ENCODE measurements at places on chromosomes 6 and 20.

GRCh38 chr6:168416531-168416930, 24.5 kb upstream of the SMOC2 start:
- DNase-seq, result no peak

GRCh38 chr6:17835784-17836183, 129.1 kb upstream of the NUP153 start:
- DNase-seq, result no peak

DNA sequence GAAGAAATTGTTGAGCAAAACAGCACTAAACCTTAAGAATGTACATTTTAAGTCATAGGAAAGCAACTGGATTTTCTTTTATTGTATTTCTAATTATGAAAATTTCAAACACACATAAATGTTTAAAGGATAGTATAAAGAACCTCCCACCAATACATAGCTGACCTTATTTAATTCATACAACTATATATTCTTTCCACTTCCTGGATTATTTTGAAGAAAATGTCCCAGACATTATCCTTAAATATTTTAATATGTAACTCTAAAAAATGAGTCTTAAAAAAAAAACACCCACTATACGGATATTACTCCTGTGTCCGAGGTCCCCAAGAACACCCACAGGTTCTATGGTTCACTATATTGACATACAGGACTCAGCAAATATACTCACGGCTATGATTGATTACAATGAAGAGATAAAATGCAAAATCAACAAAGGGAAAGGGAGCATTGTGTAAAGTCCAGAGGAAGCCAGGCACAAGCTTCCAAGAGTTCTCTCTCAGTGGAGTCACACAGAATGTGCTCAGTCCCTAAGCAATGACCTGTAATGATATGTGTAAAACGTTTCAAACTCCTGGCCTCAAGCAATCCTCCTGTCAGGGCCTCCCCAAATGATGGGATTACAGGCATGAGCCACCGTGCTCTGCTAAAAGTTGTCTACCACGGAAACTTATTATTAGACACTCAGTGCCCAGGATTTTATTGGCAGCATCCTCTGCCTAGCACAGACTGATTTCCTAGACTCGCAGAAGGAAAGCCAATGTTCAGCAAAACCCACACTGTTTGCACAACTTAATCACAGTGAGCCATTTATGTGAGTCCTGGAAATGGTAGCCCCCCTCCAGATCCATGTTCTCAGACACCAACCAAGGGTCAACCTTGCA, 23.2 kb downstream of the GLYATL3 start:
- no peak for DNase-seq

GRCh38 chr6:109978174-109979032, at the start of gene GPR6:
TSS of gene GPR6 (plus strand) at chr6:109978311. CDS start at chr6:109979113, 802 bp downstream.
- peak; percentile 21 for DNase-seq

DNA sequence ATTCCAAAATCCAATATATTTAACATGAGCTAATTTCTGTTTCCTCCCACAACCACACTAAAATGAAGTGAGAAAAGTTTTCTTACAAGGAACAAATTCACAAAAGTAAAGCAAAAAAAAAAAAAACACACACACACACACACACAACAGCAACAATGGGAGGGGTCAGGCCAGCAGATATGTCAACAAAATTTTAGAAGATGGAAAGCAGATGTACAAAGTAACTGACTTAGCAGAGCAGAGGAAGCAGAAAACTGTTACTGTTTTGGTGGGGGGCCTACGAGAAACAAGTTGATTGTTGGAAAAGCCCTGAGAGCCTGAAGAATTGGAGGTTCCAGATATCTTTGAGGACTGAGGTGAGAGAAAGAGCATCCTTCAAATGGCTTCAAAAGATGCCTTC, 11.7 kb downstream of the EPB41L2 start:
- no peak for DNase-seq

DNA sequence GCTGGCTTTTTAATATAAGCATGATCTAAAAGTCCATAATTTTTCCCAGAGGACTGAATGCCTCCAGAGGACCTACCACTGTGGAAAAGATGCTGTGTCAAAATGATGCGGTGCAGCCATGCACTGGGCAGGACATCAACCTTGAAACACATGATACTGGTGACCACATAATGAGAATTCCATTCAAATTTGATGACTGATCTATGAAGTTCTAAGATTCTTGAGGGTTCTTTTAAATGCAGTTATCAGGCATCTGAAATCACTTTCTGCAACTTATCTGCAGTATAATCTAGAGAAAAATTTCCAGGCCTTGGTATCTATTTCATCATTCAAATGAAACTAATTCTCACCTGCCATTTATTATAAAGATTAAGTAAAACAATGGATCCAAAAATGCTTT, 15.0 kb upstream of the MARCKS start:
- DNase-seq, result no peak

GRCh38 chr6:1930356-1930755, 315.0 kb downstream of the GMDS start:
- no peak for DNase-seq

GRCh38 chr6:3419624-3420272, 37.1 kb downstream of the SLC22A23 start:
- no peak for DNase-seq

DNA sequence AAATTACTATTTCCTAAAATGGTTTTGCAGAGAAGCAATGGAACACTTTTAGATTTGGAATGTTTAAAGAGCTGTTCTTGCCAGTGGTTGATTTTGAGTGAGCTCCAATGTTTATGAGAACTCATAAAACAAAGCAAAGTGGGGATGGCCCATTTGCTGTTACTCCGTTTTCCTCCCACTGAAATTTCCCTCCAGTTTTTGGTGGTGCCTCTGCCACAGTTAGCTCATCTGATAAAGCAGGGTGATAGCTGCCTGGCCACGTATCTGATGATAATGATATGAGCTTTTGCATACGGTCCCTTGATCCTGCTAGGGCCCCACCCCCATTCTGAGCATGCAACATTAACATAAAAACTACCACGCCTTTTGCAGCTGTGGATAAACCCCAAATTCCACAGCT, 10.4 kb downstream of the CD83 start:
- no peak for DNase-seq

GRCh38 chr6:78709021-78709420, 158.3 kb upstream of the IRAK1BP1 start:
- DNase-seq, result no peak

- DNase-seq, result peak; percentile 46
Measured at GRCh38 chr20:4369798-4370124, 351.9 kb upstream of the PRND start.

Data from stimulated activated CD4-positive, alpha-beta T cell treated with anti-CD3 and anti-CD28 coated beads, TNF-alpha, amount 100 ng/mL, for 48 hours (primary cell).